C1 segment of cervical spinal cord (tissue), 14 donors: ENCODE measurements at places on chromosomes 12 and 14.

DNA sequence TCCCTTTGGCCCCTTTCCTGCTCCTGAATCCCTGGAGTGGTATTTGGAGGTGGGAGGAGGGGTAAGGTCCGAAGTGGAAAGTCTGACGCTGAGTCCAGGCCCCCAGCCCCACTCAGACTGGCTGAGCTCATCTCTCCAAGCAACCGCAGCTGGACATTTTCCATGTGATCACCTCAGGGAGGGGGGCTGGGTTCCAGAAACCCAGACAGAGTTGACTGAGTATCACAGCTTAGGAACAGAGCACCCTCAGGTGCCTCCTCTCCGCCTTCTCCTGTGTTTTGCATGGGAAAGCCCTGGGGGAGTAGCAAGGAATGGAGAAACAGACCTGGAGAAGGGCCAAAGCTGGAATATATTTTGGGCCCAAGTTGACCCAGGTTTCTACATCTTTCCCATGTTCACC lies 8.0 kb upstream of the ITGA5 start:
- no peak for DNase-seq

- no peak for DNase-seq
These were observed 6.7 kb upstream of the CACNB3 start for GRCh38 chr12:48811437-48812090.

DNA sequence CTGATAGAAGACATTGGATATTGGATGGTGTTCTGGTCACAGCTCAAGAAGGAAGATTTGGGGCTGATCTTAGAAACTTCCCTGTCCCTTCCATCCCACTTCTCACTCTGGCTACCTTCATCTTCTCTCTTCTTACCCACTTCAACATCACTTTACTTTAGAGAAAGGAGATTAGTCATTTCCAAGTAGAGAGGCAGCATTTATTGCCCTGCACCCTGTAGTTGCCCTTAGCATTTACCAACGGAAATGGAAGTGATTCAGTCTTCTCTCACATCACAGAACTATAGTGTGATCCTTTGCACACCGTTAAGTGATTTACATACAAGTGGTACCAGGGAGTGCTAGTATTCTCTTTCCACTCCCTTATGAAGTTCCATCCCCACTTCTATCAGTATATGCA lies 52.4 kb downstream of the PHLDA1 start:
- DNase-seq, result no peak

DNA sequence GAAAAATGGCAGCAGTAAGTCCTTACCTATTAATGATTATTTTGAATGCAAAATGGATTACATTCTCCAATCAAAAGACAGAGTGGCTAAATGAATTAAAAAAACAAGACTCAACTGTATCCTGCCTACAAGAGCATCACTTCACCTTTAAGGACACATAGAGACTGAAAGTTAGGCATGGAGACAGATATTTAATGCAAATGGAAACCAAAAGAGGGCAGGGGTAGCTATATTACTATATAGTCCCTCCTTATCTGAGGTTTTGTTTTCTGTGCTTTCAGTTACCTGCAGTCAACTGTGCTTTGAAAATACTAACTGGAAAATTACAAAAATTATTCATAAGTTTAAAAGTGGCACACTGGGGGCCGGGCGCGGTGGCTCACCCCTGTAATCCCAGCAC lies 17.2 kb downstream of the NECAP1 start:
- DNase-seq, result no peak

DNA sequence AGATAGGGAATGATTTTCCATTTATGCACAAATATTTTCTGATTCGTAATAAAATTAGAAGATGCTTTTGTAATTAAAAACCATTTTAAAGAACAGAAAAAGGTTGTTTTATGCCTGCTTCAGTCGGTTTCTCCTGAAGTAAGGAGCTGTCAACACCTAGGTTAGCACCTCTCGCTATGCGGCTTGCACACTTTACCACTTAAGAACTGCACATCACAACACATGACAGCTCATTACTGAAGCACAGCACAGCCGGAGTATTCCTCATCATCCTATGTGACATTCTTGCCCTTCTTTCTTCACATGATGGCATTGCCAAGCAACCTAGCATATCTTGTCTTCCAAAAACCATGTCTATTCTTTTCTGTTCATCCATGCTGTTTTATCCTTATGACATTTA lies 5.4 kb upstream of the WIF1 start:
- DNase-seq, result no peak
